ENCODE measurements at places on chromosomes 7 and 10.

DNA sequence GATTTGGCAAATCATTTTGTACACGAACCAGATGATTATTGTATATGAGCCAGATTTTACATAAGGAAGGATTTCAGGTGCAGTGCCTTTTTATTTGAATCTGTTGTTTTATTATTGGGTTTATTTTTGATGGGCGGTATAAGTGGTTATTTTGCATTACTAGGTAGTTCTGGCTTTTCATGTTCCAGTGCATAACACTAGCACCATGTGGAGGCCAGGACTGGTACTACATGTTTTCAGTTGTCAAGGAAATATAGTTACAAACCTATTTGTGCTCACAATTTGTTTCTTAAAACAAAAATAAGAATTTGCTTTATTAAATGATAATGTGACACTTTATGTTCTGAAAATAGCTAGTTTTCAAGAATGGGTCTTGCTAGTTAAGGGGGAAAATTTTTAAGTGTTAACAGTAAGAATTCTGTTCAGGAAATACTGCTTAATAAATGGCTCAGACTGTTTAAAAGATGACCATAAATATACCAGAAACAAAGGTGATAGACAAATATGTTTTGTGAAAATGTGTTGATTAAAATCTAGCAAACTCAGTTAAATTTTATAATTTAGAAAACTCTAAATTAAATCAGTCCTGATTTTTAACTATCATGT, 7.1 kb upstream of the SEMA3E start:
- DNase-seq = no peak

DNA sequence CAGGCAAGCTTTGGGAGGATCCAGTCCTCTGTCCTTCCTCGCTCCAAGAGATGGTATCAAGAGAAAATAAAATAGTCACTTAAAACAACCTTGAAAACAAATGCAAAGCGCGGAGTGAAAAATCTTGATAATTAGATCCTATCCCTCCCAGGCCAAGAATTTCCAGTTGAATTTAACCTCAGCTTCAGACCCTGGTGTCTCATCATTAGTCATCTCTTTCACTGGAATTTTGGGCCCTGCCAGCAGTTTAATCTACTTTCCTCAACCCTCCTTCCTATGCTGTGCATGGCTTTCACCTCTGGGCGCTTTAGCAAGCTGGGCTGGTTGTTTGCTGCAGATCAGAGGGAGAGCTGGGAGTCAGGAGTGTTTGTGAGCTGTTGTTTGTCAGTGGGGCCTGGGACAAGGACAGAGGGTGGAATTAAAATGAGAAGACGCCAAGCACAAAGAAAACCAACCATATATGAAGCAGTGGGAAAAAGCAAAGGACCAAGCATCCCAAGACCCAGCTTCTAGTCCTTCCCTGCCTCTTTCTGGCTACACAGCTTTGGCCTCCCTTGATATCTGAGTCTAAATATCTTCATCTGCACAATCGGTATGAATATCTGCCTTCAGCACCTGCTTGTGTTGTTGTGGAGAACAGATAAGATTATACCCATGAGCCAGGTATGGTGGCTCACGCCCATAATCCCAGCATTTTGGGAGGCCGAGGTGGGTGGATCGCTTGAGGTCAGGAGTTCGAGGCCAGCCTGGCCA, 13.5 kb downstream of the MYOF start:
- DNase-seq = no peak

DNA sequence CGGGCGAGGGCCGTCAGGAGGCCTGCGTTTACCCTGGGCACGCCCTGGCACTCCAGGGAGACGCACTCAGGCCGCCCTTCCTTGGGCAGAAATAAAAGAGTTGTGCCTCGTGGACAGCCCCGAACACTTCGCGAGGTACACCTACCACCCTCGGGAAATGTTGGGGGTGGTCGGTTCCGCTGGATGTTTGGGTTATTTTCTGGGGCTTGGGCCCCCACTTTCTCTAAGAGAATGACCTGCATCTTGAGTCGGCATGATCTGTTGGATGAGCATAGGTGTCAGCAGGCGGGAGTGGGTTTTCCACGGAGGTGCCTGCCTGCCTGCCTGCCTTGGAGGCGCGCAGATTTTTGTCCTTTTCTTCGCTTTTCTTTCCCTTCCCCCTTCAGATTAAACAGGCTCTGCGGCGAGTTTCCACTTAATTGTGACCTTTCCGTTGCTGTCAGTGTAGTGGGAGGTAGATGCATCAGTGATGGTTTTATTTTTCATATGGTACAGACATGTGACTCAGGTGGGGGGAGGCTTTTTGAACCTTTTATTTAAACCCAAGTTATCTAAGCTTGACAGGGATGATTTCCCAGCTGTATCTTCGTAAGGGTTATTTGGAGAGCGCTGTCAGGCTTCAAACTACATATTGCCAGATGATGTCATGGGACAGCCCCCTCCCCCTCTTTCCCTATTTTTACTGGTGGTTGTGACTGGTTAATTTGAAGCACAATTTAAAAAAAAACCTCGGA, 661 bp downstream of the HECTD2 start:
- no peak for DNase-seq

DNA sequence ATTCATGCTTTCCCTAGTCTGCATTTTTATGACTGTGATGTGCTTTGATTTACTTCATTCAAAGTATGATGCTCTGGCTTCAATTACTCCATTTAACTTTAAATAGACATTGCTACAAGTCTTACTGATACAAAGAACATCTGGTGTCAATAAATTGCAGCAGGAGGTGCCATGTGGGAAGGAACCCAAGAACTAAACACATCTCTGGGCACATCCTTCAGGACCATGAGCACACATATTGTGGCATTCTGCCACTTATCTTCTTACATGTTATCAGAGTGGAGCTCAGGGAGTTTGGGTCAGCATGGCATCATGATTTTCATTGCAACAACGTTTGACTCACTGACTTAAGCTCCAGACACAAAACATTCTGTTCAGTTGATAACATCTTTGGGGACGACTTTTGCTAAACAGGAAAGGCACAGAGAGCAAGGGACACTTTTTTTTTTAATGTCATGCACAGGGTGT, 227.0 kb downstream of the DKK1 start:
- no peak for DNase-seq

GRCh38 chr10:35795131-35795824, 153.2 kb upstream of the FZD8 start:
- DNase-seq = no peak

DNA sequence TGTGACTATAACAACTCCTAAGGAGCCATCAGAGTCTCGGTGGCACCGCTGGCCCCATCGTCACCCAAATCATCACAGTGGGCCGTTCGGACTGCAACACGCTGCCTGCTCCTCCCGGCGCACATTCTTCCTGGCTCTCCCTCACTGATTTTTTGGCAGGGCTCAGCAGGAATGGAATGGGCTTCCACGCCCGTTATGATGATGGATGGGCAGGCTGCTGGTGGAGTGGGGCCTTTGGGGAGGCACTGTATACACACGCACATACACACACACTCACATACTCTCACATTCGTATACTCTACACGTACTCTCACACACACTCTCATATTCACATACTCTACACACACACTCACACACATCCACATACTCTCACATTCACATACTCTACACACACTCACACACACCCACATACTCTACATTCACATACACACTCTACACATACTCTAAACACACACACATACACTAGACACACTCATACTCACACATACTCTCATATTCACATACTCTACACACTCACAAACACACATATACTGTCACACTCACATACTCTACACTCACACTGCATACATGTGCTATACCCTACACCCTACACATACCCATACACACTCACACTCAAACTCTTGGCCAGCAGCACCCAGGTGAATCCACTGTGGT, 99.8 kb downstream of the KCNMA1 start:
- DNase-seq = no peak

GRCh38 chr10:110637558-110638053, 6.5 kb upstream of the RBM20 start:
- DNase-seq = no peak

DNA sequence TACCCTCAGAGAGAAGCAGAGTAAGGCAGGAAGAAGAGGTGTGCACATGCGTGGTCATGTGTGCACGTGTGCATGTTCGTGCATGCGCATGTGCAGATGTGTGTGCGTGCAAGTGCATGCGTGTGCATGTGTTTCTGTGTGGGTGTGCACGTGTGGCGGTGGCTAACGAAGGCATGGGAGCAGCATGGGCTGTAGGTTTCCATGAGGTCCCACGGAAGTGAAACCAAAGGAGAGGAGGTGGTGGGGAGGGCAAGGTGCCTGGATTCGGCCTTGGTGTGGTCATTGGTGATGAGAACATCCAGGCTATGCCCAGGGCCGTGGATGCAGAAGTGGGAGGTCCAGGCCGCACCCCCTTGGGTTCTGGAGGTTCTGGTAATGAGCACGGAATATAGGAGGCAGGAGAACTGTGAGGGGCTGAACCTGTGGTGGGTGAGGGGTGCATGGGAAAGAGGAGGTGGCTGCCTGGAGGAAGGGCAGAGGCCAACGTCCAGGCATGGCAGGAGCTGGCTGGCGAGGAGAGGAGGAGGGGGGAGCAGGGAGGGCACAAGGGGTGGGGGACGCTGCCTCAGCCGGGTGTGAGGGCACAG, 2.4 kb upstream of the INPP5A start:
- no peak for DNase-seq

DNA sequence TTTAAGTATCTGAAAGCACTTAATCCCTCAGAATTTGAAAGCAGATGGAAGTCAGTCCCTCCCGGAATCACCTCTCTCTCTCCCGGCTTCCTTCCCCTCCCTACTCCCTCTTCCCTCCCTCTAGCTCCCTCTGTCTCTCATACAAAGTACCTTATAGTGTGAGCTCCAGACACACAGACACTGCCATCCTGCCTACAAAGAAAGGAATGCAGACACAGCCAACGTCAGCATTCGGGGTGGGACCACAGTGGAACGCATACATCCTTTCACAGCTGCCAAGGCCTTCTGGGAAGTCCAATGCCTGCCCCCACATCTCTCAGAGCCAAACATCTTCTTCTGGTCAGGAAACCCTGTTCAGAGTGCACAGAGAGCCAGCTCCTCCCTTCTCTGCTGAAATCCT, 9.3 kb downstream of the NOD1 start:
- no peak for DNase-seq

DNA sequence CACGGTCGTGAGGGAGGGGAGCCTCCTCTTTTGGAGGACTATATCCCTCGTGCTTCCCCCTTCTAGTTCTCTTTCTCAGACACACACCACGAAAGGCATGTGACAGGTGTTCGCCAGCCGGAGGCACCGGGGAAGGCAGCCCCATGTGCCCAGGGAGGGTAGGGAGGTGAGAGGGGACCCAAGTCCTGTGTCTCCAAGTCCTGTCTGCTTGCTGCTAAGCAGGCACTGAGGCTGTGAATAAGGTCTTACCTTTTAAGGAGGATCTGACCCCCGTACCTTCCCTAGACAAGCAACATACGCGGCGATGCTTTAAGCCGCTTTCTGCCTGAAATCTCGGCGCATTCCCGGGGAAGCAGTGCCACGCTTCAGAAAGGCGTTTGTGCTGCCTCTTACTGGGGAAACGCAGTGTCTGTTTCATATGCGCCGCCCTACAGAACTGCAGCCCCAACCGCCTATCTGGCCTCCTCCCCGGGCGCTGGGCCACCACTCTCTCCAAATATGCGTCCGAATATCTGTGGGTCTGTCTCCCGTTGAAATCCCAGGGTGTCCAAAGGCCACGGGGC, 770 bp downstream of the PLXNA4 start:
- no peak for DNase-seq

DNA sequence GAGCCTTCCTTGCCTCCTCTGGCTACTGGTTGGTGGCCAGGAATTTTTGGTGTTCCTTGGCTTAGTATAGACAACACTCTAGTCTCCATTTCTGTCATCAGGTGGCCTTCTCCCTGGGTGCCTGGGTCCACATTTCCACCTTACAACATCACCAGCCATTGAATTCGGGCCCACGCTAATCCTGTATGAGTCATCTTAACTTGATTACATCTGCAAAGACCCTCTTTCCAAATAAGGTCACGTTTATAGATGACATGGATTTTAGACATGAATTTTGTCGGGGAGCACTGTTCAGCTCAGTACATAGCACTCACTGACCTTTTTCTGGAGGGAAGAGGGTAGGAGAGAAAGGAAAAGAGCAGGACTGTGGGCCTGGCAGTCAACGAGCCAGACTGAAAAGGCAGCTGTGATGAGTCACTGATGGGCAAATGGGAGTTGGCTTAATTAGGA, 39.4 kb downstream of the MMRN2 start:
- no peak for DNase-seq

GRCh38 chr10:24898501-24898900, 53.9 kb downstream of the PRTFDC1 start:
- DNase-seq = no peak

GRCh38 chr7:101563198-101563901, 65.7 kb downstream of the MYL10 start:
- DNase-seq = no peak

- no peak for DNase-seq
Observed at GRCh38 chr7:128891942-128892269, 18.6 kb downstream of the KCP start.

GRCh38 chr10:66283874-66284464, 641.9 kb upstream of the LRRTM3 start:
- DNase-seq = no peak

DNA sequence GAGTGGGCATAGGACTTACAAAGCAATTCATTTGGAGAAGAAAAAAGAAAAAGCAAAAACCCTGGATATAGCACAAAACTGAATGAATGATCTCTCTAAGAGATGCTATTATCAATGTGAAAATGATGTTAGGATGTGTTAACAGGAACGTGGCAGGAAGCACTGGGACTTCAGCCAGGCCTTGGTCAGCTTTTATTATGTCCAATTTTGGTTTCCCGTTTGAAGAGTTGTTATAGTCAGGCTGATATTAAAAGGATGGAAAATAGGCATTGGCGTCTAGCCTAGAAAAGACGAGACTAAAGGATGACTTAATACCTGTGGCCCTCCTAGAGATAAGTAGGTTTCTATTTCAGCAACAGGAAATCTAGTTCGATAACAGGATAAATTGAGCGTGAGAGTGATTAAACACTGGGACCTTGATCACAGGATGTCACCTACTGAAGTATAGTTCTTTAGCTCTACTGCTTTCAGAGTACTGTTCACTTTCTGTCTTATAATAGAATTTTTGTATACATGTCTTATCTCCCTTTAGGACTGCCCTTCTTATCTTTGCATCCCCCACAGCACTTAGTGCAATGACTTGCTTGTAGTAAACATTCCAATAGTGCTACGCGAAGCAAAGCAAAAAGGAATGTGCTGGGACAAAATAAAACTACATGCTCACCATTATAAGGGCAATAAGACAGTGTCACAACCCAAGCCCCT, 99.8 kb upstream of the AGBL3 start:
- no peak for DNase-seq

GRCh38 chr7:99559175-99559915, 903 bp downstream of the ZNF655 start:
- DNase-seq = no peak

GRCh38 chr10:46250898-46251856, 35.6 kb upstream of the ANTXRL start:
- DNase-seq = no peak

- DNase-seq = no peak
Observed at GRCh38 chr10:61078542-61079275, 134.7 kb upstream of the RHOBTB1 start.

All from C1 segment of cervical spinal cord (tissue), 14 donors.